Sigmoid colon (tissue), 7 donors: ENCODE measurements at places on chromosomes 13 and 19. TPM values are rescaled to one million over a fixed set of nuclear protein-coding genes. Genes with fewer than 3 reads are reported as not detected.

Gene CCDC8
- total RNA-seq, result 5.8 TPM

Gene GAS6
- 82.7 TPM for total RNA-seq

Gene LRP3
- 17.1 TPM for total RNA-seq

Gene CEACAM6
- not detected for total RNA-seq

DNA sequence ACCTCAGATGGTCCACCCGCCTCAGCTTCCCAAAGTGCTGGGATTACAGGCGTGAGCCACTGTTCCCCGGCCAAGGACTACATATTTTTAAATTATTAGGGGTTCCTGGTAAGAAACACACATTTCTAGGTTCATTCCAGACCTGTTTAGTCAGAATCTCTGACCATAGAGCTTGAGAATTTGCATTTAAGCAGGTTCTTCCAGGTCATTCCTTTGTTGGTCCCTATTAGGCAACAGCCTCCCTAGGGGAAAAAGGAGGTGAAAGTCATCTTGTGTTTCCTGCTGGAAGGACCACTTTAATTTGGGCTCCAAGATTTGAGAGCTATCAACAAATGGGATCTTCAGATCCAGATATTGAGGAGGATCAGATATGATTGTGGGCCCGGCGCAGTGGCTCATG is 16.3 kb downstream of the S1PR2 start:
- H3K36me3 ChIP-seq, result no peaks in the 10 kb centered on the region
- H3K27ac ChIP-seq, result no peak overlapping the region
- H3K27me3 ChIP-seq, result no peaks in the 10 kb centered on the region
- no peaks in the 10 kb centered on the region for H3K4me1 ChIP-seq
- no peak for DNase-seq

DNA sequence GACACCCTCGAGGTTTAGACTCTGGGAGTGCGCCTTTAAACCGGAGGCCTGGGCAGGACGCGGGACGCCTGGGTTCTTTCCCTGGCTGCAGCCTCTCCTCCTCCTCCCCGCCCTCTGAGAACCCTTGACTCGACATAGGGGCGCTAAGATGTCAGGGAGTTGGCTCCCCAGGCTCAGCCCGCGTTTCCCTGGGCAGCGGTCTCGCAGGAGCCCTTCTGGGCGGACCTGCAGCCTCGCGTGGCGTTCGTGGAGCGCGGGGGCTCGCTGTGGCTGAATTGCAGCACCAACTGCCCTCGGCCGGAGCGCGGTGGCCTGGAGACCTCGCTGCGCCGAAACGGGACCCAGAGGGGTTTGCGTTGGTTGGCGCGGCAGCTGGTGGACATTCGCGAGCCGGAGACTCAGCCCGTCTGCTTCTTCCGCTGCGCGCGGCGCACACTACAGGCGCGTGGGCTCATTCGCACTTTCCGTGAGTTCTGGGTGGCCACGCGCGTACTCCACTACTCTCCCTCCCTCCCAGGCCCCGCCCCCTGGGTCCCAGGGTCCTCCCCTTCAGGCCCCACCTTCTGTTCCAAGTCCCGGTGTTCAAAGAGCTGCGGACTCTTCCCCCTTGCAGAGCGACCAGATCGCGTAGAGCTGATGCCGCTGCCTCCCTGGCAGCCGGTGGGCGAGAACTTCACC is 1.3 kb downstream of the ICAM5 start:
- H3K4me1 ChIP-seq, result peaks cover 75% of the 10 kb centered on the region
- H3K27ac ChIP-seq, result no peak overlapping the region
- DNase-seq, result no peak

GRCh38 chr13:77860507-77860981 is 58.1 kb downstream of the EDNRB start:
- H3K27me3 ChIP-seq, result no peaks in the 10 kb centered on the region
- no peak overlapping the region for H3K4me3 ChIP-seq
- no peak for DNase-seq
- H3K27ac ChIP-seq, result peak overlapping the region; percentile 41

GRCh38 chr13:82298106-82298505 is 1584.2 kb downstream of the SLITRK1 start:
- H3K27ac ChIP-seq, result no peak overlapping the region
- H3K36me3 ChIP-seq, result no peaks in the 10 kb centered on the region
- no peaks in the 10 kb centered on the region for H3K27me3 ChIP-seq

DNA sequence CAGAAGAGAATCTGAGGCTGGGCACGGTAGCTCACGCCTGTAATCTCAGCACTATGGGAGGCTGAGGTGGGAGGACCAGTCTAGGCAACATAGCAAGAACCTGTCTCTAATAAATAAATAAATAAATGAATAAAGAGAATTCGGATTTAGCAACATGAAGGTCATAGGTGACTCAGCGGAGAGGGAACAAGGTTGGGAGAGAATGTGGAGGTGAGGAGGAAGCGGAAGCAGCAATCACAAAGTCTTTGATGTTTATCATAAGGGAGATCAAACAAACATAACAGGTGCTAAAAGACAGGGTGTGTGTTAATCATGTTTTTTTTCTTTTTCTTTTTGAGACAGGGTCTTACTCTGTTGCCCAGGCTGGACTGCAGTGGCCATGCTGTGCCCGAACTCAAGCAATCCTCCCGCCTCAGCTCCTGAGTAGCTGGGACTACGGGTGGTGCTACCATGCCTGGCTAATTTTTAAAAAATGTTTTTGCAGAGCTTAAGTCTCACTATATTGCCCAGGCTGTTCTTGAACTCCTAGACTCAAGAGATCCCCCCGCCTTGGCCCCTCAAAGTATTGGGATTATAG is 16.3 kb downstream of the PBX4 start:
- no peaks in the 10 kb centered on the region for H3K27me3 ChIP-seq
- H3K4me1 ChIP-seq, result no peaks in the 10 kb centered on the region
- no peak overlapping the region for H3K27ac ChIP-seq
- H3K36me3 ChIP-seq, result no peaks in the 10 kb centered on the region

- DNase-seq, result peak; percentile 37
- H3K4me3 ChIP-seq, result no peak overlapping the region
- no peaks in the 10 kb centered on the region for H3K27me3 ChIP-seq
- no peak overlapping the region for H3K27ac ChIP-seq
- no peaks in the 10 kb centered on the region for H3K4me1 ChIP-seq
These were observed 119.8 kb downstream of the ATP11A start for GRCh38 chr13:112809332-112810315.

DNA sequence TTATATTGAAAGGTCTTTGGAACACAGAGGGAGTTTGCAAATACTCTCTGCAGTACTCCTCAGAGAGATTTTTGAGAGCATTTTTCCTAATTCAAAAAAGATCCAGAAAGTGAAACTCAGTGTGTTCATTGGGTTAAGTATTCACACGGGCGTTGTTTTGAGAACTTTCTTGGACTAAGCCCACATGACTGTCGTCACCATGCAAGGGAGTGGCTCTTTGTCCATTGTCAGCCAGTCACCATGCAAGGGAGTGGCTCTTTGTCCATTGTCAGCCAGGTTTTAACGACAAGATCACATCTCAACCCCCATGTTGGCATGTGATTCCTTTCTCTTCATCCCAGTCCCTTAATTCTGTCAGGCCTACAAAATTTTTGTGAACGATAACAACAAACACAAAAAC is 81.2 kb upstream of the STK24 start:
- no peak for DNase-seq
- H3K27ac ChIP-seq, result no peak overlapping the region
- H3K36me3 ChIP-seq, result no peaks in the 10 kb centered on the region
- H3K4me3 ChIP-seq, result no peak overlapping the region

DNA sequence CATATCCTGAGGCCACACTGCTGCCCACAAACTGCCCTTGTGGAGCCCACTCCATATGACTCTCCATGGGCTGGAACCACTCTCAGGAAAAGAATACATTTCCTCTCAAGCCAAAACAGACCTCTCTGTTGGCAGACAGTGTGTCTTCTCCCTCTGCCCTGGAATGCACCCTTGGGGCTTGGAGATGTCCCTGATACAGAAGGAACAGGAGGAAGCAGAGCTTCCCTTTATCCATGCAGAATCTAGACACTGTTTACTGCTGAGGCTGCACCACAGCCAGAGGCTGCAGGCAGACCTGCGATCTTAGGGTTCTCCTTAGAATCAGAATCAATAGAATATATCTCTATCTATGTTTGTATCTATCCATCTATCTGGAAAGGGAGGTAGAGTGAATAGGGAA is 26.8 kb upstream of the CYP4F8 start:
- H3K4me1 ChIP-seq, result peaks cover 5% of the 10 kb centered on the region
- no peak overlapping the region for H3K27ac ChIP-seq
- no peak for DNase-seq
- no peak overlapping the region for H3K4me3 ChIP-seq
- H3K27me3 ChIP-seq, result peaks cover 28% of the 10 kb centered on the region
- no peaks in the 10 kb centered on the region for H3K36me3 ChIP-seq

DNA sequence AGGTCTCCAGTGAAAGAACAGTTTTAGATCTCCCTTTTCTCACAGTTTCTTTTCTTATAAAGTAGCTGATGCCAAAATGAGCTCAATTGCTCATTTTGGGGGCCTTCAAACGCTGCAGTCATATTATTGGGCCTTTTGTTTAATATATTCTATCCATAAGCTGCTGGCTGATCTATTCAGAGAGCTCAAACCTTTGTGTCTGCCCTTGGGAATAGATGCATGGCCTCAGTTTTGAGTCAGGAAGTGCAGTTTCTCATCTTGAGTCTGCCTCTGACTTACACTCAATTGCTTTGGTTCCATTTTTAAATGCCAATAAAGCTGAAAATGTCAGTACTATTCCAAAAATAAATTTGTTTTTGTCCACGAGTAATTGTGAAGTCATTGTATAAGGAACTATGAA is 468.9 kb downstream of the KLF12 start:
- no peak for DNase-seq
- no peaks in the 10 kb centered on the region for H3K4me1 ChIP-seq
- no peaks in the 10 kb centered on the region for H3K27me3 ChIP-seq
- H3K27ac ChIP-seq, result no peak overlapping the region
- no peak overlapping the region for H3K4me3 ChIP-seq

DNA sequence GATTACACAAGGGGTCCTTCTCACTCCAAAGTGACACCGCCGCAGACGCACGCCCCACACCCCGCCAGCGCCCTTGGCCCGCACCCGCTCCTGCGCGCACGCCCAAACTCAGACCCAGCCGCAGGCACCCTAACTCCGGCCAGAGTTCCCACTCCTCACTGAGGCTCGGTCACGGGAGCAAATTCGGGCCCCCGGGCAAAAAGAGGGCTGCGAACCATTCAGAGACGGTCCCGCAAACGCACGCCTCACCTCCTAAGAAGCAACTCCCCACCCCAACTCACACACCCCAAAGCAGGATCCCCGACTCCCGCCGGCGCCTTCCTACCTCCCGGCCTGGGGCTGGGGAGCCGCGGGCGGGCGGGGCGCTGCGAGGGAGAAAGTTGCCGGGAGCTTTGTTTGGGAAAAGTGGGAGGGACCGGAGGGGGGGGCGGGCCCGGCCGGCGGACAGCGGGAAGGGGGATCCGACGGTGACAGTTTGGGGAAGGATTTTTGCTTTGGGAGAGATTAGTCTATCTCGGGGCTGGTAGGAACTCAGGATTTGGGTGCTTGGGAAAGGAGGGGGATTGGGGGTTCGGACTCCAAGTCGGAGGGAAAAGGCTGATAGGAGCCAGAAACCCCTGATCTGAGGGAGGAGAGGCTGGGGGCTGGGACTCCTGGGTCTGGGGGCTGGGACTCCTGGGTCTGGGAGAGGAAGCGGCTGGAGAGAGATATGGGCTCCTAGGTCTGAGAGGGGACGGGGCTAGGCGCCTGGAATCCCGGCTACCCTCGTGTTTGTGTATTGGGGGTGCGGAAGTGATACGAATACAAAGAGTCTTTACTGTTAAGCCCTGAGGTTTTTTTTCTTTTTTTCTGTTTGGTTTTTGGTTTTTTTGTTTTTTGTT is at the start of gene TEAD2:
TSS of gene TEAD2 (minus strand) at position 369 of the 881 bp plus-strand sequence. CDS start 2,341 bp downstream, outside the sequence.
- H3K27ac ChIP-seq, result peak within 1 kb of the TSS; percentile 97
- H3K36me3 ChIP-seq, result peaks cover 8% of the 10 kb centered on the region
- DNase-seq, result peak; percentile 91

DNA sequence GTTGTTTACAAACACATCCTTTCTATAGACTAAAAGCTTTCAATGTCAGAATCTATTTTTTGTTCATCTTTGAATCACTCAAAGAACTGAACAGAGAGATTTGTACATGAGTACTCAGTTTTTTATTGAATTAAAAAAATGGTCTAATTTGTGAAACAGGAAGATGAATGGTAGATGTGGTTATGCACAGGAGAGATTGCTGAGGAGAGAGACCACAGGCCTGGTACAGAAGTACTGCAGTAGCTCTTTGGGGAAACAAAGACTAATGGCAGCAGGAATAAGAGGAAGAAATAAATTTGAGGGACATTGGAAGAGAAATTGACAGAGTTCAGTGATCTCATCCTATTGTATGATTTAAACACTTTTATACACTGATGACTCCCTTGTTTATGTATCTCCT is 222.0 kb upstream of the ARGLU1 start:
- H3K36me3 ChIP-seq, result no peaks in the 10 kb centered on the region
- no peak overlapping the region for H3K4me3 ChIP-seq
- H3K27ac ChIP-seq, result no peak overlapping the region
- no peak for DNase-seq
- no peaks in the 10 kb centered on the region for H3K27me3 ChIP-seq

- H3K36me3 ChIP-seq, result no peaks in the 10 kb centered on the region
- no peaks in the 10 kb centered on the region for H3K4me1 ChIP-seq
- H3K27me3 ChIP-seq, result no peaks in the 10 kb centered on the region
- H3K27ac ChIP-seq, result no peak overlapping the region
These were observed 410.1 kb upstream of the TSHZ3 start for GRCh38 chr19:31759359-31759758.

DNA sequence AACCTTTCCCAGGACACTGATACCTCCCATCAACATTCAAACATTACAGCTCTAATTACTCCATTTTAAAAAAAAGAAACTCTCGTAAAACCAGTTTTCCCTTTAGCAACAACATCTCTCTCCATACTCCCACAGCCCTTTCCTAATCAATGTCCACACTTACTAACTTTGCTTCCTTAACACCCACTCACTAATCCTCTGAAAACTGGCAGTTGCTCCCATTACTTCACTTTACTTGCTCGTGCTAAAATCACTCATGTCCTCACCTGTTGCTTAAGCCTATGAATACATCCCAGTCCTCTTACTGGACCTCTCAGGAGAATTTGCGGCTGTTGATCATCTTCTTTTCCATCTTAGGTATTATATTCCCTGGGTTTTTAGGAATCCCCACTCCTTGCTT is 44.8 kb downstream of the RBM26 start:
- no peak overlapping the region for H3K4me3 ChIP-seq
- H3K36me3 ChIP-seq, result peaks cover 81% of the 10 kb centered on the region
- no peaks in the 10 kb centered on the region for H3K4me1 ChIP-seq

- H3K27me3 ChIP-seq, result no peaks in the 10 kb centered on the region
- DNase-seq, result no peak
These were observed 502.8 kb upstream of the SLITRK5 start for GRCh38 chr13:87168390-87168789.
